Temporal lobe (tissue), 4 donors: ENCODE measurements at places on chromosomes 13 and 19. TPM values are rescaled to one million over a fixed set of nuclear protein-coding genes. Genes with fewer than 3 reads are reported as not detected.

Gene KCNRG
- 11.8 TPM for total RNA-seq

Gene PLK5
- total RNA-seq = 0.74 TPM

Gene FRY
- 72.0 TPM for total RNA-seq

Gene ZNF260
- total RNA-seq = 31.0 TPM

Gene ZNF211
- total RNA-seq = 25.3 TPM

Gene HIF3A
- total RNA-seq = 6.1 TPM

Gene SBK2
- not detected for total RNA-seq

Gene LRRC25
- total RNA-seq = 0.25 TPM

Gene LIM2
- not detected for total RNA-seq

Gene APC2
- total RNA-seq = 193 TPM

Gene KLF1
- total RNA-seq = 0.25 TPM
